ENCODE measurements at places on chromosomes 5 and 9.

DNA sequence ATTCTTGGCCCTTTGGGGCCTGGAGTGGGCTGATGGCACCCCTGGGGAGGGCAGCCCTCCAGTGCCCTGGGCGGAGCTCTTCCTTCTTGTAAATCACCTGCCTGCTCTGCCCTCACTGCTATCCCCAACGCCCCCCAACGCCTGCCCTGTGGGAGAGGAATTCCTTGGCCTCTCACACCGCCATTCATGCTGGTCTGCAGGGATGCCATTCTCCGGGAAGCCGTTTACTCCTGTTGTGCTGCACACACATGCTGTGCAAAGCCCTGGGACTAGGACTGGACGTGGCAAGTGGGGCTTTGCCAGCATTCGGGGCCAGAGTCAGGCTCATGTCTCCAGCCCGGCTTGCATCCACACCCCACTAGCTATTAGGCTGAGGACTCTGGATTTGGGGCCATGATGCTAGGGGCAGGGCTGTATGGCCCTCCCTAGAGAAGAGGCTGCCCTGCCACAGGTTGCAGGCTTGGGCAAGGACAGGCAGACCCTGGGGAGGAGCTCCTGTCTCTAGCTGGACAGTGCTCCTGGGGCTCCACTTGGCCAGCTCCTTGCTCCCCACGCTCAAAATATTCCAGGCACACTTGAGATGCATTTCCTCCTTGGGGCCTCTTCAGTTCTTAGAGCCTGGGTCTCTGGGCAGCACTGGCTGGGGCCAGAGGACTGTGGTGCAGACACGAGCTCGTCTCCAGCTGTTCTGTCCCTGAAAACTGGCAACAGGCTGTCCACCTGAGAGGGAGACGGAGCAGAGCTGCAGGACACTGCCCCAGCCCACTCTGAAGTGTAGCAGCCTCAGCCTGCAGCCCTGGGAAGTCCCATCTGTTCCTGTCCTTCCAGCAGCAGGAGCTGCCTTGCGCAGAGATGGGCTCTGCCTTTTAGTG is 226.9 kb downstream of the CACNA1B start:
- DNase-seq: no peak

DNA sequence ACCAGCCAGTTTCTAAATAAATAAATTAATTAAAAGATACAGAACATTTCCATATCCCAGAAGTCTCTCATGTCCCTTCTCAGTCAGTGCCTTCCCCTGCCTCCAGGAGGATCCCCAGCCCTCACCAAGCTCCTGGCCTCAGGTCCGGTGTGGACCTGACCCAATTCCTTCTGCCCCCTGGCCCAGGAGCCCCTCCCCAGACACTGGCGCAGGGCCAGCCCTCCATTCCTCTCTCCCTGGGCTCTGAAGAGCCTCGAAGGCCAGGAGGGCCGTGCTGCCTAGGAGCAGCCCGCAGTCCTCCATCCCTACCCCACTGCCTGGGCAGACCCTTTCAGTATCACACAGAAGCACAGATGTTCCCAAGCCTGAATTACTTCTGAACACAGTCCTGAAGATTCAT is 61.8 kb upstream of the BARHL1 start:
- no peak for DNase-seq

- no peak for DNase-seq
Measured at GRCh38 chr5:113480243-113480642, 8.0 kb downstream of the MCC start.

DNA sequence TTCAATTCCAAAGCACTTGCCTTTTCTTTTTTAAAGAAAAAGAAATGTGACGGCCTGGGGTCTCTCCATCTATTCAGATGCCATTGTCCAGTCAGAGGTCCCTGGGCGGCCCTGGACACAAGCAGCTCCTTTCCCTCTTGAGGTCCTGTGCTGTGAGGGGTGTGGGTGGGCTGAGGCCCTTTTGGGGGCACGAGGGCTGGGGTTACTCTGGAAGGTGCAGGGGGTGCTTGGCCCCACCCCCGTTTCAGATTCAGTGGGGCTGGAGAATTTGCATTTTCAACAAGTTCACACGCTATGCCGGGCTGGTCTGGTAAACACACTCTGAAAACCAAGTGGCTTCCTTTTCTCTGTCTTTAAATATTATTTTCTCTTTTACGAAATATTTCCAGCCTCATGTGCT is 91.4 kb upstream of the PHYKPL start:
- no peak for DNase-seq

DNA sequence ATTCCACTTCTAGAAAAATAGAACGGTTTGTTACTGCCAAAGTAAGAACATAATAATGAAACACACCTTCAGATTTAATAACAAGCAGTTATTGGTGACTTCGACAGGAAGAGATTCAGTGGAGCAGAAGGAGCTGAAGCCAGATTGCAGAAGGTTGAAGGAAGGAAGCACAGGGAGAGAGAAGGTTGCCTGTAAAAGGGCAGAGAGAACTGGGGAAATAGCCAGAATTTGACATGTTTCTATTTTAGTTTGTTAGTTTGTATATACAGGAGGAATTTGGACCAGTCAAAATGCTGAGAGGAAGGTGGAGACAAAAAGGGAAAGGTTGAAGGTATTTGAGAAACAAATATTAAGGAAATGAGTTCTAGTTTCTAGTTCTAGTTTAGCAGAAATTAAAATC is 269.2 kb upstream of the ELAVL2 start:
- DNase-seq: no peak

GRCh38 chr5:116525674-116526073 is 48.9 kb downstream of the SEMA6A start:
- DNase-seq: no peak

GRCh38 chr5:178312880-178313282 is 80.3 kb upstream of the PHYKPL start:
- no peak for DNase-seq

DNA sequence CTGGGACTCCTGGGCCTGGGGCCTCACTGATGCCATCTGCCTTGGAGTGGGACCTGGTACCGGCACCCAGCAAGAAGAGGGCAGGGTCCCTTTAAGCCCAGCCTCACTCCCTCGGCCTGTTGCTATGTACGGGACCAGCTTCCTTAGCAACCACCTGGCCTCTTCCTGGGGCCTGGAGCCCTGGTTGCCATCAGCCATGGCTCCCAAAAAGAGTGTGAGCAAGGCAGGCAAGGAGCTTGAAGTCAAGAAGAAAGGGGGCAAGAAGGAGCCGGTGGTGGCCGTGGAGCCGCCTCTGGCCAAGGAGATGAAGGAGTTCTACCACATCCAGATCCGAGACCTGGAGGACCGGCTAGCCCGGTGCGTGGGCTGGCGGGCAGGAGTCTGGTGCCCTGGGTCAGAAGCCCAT is at the start of gene CFAP157:
TSS of gene CFAP157 (plus strand) at position 153 of the 406 bp plus-strand sequence. CDS start at position 197, 44 bp downstream.
- no peak for DNase-seq

DNA sequence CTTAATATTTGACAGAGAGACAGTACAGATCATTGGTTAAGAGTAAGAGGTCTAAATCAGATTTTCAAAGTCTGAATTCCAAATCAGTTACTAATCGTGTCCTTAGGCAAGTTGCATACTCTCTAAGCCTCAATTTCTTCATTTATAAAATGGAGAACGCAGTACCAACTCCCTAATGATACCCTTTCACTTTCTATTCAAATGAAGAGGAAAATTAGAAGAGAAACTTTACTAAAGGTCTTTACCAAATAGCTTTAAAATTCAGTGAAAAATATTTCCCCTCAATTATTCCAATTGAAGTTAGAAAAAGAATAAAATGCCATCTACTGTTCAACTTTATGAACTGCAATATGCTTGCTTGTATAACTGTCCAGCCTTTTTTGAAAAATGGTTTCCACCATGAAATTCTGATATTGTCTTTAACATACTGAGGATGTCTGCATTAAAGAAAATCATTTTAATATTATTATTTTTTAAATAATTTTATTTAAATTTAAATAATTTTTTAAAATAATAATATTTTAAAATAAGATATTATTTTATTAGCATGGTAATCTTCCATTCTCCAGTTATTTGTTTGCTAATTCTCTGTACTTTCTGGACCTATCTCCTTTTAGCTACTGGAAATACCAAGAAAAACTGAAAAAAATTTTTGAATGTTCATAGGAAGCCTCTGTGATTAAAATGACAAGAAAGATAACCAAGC is 36.0 kb downstream of the POC5 start:
- peak; percentile 8 for DNase-seq

GRCh38 chr9:77770340-77770739 is 122.2 kb upstream of the GNA14 start:
- DNase-seq: no peak

GRCh38 chr9:96344458-96345180 is 38.9 kb downstream of the SLC35D2 start:
- DNase-seq: peak; percentile 13

- DNase-seq: no peak
Measured at GRCh38 chr9:112869041-112869529, 21.6 kb downstream of the SLC46A2 start.

DNA sequence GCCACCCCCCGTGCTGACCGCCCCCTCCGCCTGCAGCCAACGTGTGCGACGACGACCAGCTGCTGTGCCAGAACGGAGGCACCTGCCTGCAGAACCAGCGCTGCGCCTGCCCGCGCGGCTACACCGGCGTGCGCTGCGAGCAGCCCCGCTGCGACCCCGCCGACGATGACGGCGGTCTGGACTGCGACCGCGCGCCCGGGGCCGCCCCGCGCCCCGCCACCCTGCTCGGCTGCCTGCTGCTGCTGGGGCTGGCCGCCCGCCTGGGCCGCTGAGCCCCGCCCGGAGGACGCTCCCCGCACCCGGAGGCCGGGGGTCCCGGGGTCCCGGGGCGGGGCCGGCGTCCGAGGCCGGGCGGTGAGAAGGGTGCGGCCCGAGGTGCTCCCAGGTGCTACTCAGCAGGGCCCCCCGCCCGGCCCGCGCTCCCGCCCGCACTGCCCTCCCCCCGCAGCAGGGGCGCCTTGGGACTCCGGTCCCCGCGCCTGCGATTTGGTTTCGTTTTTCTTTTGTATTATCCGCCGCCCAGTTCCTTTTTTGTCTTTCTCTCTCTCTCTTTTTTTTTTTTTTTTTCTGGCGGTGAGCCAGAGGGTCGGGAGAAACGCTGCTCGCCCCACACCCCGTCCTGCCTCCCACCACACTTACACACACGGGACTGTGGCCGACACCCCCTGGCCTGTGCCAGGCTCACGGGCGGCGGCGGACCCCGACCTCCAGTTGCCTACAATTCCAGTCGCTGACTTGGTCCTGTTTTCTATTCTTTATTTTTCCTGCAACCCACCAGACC is 80.2 kb downstream of the NTNG2 start:
- DNase-seq: no peak

DNA sequence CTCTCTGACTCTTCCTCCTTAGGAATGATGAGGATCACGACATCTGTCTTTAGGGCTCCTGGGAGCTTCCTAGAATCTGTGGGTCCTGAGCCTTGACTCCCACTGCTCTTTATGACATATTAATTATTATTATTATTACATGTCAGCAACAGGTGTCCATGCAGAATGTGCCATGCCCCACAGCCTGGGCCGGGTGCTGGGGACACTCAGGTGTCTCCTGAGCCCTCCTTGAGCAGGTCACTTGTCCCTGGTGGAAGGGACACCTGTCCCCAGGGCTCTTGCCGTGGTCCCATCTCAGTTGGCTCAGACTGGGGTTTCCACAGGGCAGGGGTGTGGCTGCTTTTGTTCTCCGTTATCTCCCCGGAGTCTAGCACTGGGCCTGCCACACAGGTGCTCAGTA is 34.2 kb downstream of the PTGES start:
- DNase-seq: no peak

GRCh38 chr9:93659044-93659836 is 82.9 kb downstream of the PHF2 start:
- DNase-seq: no peak

- DNase-seq: no peak
Measured at GRCh38 chr5:132368186-132368585, 1.3 kb upstream of the SLC22A5 start.

DNA sequence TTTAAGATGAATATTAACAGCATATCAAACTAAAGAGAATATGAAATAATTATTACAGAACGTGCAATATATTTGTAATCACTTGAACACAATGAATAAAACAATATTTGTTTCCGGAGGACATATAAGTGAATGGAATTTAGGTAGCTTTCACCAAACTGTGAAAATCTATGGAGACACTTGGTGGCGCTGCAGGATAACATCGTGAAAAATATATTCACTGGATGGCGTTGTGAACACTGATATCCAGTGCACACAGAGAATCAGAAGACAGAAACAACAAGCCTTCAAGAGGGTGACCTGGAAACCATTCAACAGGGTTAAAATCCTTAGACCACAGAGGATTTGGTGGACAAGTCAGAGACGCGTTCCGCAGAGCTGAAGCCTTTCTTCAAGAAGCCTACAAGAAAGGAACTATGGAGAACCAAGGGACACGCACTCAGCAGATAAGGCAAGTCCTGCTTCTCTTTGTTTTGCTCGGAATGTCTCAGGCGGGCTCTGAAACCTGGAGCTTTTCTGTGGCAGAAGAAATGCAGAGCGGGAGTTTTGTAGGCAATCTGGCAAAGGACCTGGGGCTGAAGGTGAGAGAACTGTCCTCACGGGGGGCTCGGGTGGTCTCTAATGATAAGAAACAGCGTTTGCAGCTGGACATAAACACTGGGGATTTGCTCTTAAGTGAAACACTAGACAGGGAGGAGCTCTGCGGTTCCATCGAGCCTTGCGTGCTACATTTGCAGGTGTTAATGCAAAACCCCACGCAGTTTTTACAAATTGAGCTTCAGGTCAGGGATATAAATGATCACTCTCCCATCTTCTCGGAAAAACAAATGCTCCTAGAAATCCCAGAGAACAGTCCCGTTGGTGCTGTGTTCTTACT is at the start of gene PCDHB11:
TSS of gene PCDHB11 (plus strand) at position 269 of the 877 bp plus-strand sequence. CDS start at position 417, 148 bp downstream.
- no peak for DNase-seq

All from LNCaP clone FGC (cell line).